ENCODE measurements at places on chromosomes 7 and 10.

- no peak for DNase-seq
Measured at GRCh38 chr7:44617225-44617890, 10.9 kb downstream of the OGDH start.

DNA sequence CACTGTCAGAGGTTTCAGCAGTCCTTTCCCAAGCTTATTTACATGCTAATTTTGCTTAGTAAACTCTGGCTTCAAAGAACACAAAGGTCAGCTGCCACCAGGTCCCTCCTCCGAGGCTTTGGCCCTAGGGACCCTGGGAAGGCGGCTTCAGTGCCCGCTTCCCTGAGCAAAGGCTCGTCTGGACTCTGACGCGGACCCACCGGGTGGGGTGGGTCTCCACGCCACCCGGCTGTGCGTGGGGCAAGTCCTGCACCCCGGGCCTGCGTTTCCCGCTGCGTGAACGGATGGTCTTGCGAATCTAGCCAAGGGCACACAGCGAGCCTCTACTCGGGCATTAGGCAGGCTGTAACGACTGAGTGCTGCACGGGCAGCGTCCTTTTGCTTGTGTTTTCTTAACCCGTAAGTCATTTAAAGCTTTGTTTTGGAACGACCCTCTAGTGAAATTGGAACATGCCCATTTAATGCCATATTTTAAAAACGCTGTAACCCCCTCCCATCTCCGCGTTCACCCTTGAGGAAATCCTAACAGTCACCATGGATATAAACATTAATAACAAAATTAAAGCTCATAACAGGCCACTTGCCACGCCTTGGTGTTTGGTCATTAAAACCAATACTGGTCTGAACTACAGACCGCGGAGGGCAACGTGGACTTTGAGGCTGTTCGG, 828 bp downstream of the BNIP3 start:
- DNase-seq: no peak

DNA sequence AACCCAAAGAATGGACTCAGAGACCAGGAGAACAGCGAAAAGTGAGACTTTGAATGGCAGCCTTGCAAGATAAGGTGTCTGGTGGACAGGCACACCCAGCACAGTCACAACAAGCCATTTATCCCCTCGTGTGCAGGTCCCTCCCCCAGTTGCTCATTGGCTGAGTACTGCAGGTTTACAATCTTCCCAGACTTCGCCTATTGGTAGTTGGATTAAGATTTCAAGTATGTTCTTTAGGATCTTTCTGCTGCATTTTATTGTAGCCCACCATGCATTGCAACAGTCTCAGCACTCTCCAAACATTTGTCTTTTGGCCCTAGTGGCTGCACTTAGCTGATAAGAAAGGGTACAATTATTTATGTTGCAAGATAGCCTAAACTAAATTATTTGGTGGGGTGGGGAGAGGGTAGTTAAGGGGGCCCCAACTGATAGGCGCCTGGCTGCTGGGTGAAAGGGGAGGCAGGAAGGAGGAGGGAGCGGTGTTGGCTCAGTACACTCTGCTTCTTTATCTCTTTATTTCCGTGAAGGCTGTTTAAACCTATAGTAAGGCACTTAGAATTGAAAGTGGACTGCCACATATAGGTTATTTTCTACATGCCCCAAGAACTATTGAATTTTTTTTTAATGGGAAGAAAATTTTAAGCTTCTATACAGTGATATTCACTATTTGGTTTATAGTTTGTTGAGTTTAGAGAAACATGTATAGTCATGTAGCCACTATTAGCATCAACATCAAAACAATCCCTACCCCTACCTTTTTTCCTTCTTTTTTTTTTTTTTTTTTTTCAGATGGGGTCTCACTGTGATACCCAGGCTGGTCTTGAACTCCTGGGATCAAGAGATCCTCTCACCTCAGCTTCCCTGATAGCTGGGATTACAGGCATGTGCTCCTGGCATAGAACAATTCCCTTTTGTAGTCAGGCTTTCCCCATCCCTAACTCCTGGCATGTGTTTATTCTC, 54.2 kb downstream of the GUSB start:
- DNase-seq: no peak

DNA sequence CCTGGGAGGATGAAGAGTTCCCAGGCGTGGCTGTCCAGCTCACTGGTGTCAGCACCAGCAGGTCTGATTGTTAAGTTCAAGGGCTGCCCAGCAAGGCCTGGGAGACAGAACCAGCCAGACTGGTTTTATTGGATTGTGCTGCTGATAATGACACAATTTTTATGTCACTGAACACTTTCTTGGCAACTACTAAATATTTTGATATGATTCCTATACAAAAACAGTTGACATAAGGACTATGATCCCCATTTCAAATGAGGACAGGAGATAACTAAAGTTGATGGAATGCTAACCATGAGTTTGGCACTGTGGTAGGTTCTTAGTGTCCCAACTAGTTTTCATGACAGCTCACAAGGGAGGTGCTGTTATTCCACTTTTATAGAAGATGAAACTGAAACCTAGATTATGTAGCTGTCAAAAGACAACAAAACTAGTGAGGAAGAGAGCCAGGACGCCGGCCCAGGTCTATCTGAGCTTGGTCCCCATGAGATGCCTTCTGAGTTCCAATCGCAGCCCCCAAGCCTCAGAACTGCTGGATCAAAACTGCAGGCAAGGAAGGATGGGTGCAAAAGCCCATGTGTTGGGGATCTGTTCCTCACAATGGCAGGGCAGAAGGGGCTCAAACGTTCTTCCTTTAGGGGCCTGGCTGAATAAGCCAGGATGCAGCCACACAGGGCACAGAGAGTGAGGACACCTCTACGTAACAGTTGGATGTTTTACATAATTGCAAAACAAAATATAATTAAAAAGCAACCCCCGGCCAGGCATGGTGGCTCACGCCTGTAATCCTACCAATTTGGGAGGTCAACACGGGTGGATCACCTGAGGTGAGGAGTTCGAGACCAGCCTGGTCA, 52.8 kb downstream of the COBL start:
- no peak for DNase-seq

GRCh38 chr10:51748959-51749358, 49.6 kb upstream of the CSTF2T start:
- no peak for DNase-seq

DNA sequence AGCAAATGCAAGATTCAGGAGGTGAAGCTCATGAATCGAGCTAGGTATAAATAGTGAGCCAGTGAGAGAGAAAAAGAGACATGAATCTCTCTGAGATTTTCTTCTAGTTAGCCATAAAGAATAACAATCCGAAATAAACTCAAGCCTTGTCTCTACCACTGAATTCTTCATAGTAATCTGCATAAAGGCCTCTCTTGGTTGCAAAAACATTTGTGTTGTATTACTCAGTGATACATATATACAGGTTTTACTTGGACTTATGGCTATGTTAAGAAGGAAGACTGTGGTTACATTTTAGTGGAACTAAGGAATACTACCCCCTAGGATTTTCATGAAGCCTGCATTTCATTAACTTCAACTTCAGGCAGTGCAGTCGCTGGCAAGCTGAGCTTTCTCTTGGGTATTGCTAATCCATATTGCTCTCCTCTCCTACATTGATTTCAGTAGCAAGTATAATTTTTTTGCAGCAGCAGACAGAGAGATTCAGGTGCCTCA, 72.7 kb upstream of the TRIL start:
- no peak for DNase-seq

DNA sequence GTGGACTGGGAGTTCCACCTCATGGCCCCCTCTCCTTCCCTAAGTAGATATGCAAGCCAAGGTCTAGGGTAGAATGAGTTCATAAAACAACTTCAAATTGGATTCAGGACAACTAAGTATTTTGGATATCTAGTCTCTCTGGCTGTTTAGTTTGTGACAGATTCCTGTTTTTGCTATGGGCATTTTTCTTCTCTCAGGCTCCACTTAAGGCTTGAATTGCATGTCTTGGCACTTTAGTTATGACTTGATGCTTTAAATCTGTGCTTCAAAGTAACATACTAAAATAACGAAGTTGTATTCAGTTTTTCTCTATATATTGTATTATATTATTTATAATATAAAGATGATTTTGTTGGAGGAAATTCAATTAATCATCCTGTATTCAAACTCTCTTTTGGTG, 873.4 kb upstream of the MBL2 start:
- DNase-seq: no peak

GRCh38 chr10:17456032-17456548, 1.7 kb upstream of the ST8SIA6 start:
- DNase-seq: no peak

GRCh38 chr10:29622382-29622922, 12.3 kb downstream of the SVIL start:
- DNase-seq: no peak

GRCh38 chr10:119104654-119105015, 722 bp downstream of the DENND10 start:
- DNase-seq: no peak

- DNase-seq: no peak
Measured at GRCh38 chr7:2587134-2587533, 28.4 kb downstream of the IQCE start.

- DNase-seq: no peak
Measured at GRCh38 chr7:51228386-51228958, 88.1 kb downstream of the COBL start.

DNA sequence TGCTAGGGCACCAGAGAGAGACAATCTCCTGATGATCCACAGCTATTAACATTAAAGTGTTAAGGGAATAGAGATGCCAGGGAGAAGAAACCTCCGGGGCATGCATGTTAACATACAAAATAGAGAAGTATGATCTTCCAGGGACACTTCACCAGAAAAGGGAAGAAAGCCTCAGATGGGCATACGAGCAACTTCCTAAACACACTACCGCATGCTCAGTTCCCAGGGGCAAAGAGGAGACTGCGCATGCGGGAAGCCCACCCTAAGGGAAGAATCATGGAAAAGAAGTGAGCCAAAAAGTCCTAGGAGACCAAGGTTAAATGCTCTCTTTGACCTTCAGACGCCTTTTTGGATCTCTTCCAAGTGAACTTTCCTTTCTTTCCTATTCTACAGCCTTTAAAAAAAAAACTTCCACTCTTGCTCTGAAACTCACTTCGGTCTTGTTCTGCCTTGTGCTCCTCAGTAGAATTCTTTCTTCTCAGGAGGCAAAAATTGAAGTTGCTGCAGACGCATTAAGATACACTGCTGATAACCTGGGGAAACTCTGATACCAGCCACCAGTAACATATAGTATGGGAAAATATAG, 1211.3 kb downstream of the REEP3 start:
- DNase-seq: no peak

DNA sequence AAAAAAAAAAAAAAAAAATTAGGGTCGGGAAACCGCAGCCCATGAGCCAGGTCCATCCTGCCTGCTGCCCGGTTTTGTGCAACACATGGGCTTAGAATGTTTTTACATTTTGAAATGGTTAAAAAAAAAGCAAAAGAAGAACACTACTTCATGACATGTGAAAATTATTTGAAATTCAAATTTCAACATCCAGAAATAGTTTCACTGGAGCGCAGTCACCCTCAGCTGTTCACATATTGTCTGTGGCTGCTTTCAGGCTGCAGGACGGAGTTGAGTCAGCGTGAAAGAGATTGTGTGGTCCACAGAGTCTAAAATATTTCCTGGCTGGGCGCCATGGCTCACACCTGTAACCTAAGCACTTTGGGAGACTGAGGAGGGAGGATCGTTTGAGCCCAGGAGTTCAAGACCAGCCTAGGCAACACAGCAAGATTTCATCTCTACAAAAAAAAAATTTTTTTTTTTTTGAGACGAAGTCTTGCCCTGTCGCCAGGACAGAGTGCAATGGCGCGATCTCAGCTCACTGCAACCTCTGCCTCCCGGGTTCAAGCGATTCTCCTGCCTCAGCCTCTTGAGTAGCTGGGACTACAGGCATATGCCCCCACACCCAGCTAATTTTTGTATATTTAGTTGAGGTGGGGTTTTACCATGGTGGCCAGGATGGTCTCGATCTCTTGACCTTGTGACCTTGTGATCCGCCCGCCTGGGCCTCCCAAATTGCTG, 63.9 kb upstream of the ECHDC3 start:
- no peak for DNase-seq

- no peak for DNase-seq
Measured at GRCh38 chr10:128080641-128081040, 45.6 kb downstream of the MKI67 start.

DNA sequence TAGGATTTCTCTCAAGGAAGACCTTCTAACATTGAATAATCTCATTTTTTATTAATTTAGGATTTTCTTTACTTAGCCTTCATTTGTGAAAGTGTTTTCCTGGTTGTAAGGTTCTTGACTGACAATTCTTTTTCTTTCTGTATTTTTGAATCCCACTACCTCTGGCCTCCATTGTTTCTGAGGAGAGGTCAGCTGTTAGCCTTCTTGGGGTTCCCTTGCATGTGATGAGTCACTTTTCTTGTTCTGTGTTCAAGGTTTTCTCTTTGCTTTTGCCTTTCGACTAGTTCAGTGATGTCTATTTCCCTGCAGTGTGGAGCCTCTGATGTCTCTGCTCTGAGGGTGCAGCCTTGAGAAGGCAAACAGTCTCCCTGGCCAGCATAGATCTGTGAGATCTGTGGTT, 304.1 kb upstream of the ZNF32 start:
- no peak for DNase-seq

DNA sequence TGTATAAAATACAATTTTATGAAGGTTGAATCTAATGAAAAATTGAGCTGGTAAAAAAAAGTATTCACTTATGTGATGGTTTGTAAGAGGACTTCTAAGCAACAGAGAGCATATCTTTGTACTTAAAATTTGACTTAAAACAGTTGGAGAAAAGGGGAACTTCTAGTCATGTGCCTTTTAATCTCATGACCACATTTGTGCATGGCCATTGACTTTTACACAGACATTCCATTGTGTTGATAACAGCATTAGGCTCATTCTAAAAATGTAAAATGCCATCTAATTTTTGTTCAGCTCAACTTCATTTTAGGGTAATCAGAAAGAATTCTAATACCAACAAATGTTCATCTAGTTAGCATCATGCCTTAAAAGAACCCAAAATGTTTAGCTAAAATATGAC, 119.9 kb downstream of the HPSE2 start:
- no peak for DNase-seq

DNA sequence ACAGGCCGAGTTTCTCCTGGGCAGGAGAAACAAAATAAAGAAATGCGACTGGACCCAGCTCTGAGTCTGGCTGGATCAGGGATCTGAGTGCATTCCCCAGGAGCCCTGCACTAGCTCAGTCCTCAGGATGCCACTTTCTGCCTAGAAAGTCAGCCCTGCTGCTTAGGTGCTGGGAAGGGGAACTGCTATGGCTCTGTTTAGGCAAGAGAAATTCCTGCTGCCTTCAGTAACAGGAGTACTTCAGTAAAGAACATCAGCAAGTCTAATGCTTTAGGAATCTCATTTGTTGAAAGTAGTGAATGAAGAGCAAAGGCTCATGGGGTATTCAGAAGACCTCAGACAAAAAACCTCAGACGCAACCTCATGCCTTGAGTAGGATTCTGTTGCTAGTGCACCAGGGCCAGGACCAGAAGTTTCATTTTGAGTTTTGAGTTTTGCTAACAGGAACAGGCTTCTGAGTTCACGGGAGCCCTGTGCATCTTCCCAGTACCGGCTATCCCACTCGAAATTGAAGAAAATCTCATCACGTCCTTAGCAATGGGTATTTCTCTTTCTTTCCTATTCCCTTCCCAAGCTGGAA, 170.8 kb upstream of the CDCA7L start:
- DNase-seq: no peak

- DNase-seq: no peak
Measured at GRCh38 chr7:22140578-22140977, 194.9 kb upstream of the CDCA7L start.
